ELF-1 (cell line): ENCODE measurements at places on chromosomes 13 and 19.

DNA sequence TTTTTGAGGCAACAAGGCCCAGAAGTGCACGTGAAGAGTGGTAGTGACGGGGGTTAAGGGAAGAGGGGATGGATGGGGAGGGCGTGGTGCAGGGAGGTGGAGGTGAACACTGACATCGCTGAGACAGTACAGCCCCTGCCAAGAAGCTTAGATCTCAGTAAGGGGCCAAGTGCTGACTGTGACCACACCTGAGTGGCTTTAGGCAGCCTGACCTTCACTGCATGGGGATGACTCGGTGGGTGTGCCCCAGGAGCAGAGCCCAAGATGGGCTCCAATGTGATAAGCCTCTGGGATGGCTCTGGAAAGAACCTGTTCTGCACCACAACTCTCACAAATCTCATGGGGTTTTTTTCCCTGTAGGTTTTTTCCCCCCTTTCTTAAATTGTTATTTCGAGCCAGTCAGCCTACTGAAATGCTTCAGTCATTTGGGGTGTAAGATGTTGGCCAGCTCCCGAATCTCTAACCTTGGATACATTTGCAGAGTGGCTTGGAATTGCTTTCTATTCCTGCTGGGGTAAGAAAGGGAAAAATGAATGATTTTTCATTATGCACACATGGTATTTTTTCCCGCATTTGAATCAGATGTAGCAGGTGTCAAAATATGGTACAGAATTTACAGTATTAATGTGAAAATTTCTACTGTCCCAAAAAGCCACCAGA, 165.0 kb downstream of the TM9SF2 start:
- DNase-seq, result no peak

- DNase-seq, result no peak
Observed at GRCh38 chr19:43450545-43450997, 14.8 kb downstream of the LYPD3 start.

- no peak for DNase-seq
Observed at GRCh38 chr13:61084988-61085387, 330.7 kb downstream of the PCDH20 start.

DNA sequence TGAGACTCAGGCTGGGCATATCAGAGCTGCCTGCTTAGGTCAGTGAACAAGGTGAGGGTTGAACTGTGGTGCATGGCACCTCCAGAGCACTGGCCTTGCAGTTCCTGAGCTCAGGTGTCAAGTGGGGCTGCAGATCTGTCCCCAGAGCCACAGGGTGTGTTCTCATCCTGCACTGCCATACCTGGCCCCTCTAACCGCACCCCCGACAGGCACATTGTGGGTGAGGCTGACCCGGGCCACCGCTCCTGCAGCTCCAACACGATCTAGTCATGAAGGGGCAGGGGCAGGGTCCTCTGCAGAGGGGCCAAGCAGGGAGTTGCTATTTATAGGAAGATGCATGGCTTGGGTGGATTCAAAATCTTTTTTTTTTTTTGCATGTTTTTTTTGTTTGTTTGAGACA, 16.7 kb upstream of the CRTC1 start:
- DNase-seq, result no peak

DNA sequence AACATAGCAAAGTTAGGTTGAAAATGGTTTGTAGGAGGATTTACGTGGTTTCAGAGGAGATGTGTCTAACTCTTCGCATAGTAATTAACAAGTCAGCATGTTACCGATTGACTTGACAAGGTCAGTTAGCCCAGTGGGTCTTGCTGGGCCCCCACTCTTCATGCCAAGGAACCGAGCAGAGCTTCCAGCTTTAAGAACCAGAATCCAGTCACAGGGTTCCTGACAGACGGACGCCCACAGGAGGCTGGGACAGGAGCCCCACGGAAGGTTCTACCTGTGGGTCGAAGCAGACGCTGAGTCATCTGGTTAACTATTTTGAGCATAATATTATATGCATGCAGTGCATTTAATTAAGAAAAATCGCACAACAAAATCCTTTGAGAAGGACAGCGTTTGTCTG, 3.5 kb downstream of the TMEM255B start:
- DNase-seq, result no peak

GRCh38 chr13:93951951-93952350, 527.5 kb downstream of the DCT start:
- DNase-seq, result no peak

DNA sequence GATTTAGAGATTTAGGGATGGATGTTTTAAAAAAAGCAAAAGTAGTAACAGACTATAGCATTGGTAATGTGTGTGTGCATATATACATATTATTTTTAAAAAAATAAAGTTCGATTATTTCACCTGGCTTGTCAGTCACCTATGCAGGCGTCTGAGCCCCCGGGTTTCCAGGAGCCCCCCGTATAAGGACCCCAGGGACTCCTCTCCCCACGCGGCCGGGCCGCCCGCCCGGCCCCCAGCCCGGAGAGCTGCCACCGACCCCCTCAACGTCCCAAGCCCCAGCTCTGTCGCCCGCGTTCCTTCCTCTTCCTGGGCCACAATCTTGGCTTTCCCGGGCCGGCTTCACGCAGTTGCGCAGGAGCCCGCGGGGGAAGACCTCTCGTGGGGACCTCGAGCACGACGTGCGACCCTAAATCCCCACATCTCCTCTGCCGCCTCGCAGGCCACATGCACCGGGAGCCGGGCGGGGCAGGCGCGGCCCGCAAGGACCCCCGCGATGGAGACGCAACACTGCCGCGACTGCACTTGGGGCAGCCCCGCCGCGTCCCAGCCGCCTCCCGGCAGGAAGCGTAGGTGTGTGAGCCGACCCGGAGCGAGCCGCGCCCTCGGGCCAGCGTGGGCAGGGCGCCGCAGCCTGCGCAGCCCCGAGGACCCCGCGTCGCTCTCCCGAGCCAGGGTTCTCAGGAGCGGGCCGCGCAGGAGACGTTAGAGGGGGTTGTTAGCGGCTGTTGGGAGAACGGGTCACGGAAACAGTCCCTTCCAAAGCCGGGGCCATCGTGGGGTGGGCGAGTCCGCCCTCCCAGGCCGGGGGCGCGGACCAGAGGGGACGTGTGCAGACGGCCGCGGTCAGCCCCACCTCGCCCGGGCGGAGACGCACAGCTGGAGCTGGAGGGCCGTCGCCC, 840 bp upstream of the CCNA1 start:
- DNase-seq, result no peak
